ENCODE measurements at places on chromosomes 1 and 21.

DNA sequence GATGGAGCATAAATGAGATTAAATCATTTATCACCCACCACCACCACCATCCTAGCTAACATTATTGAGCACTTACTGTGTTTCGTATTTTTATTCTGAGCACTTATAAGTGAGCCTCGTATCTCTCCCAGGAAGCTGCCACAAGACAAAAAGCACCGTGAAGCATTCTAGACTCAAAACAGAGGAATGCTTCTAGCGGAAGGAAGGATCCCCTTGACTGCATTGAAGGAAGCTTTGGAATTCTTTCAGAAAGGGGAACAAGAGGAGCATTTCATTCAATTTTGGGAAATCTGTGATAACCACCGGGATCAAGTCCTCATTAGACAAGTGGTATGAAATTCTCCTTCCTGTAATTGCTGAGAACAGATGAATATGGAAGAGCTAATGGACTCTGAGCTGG is 66.3 kb downstream of the PTPN14 start:
- DNase-seq, result no peak

- no peak for DNase-seq
Measured at GRCh38 chr21:34707876-34708325, 39.1 kb downstream of the CLIC6 start.

DNA sequence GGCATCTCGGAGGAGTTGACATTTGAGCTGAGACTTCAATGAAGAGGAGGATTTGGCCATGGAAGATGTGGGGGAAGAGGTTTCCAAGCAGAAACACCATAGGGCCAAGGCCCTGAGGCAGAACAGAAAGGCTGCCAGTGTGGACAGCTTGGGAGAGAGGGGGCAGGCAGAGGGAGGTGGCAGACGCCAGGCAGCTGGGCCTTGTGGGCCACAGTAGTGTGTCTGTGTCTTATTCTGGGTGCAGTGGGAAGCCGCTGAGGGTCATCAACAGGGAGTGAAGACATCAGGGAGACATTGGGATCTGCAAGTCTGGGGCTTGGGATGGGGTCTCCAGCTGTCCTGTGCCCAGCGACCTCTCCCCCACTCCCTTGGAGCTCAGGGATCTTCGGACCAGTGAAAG is 96.8 kb downstream of the LACTBL1 start:
- no peak for DNase-seq

- no peak for DNase-seq
Measured at GRCh38 chr1:53120659-53121058, 21.8 kb downstream of the SLC1A7 start.

DNA sequence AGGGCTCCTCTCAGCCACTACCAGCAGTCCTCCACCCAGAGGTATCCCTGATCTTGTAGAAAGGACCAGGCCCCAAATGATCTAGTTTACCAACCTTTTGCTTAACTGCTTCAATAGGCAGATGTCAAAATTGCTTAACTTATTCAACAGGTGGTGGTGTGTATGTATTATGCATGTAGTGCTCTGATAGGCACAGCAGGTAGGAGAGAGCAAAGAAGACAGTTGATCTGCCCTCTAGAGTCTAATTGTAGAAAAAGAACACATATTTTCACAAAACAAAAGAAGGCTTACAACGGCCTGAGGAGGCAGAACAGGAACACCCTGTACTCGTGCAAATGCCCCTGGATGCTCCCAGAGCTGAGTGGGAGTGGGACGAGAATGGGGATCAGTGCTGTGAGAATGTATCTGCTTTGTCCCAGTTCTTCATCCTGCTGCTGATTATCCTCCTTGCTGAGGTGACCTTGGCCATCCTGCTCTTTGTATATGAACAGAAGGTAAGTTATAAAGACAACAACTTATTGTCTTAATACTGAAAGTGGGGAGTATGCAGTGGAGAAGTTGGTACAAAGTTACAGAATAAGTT is 21.1 kb downstream of the CD53 start:
- DNase-seq, result no peak

DNA sequence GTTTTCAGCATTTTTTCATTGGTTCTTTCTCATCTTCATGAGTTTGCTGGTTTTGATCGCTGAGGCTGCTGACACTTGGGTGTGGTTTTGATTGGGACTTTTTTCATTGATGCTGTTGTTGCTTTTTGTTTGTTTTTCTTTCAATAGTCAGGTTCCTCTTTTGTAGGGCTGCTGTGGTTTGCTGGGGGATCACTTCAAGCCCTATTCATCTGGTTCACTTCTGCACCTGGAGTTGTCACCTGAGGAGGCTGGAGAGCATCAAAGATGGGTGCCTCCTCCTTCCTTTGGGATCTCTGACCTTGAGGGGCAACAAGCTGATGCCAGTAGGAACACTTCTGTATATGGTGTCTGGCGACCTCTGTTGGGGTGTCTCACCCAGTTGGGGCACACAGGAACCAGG is 1279.9 kb upstream of the TMPRSS15 start:
- DNase-seq, result no peak

DNA sequence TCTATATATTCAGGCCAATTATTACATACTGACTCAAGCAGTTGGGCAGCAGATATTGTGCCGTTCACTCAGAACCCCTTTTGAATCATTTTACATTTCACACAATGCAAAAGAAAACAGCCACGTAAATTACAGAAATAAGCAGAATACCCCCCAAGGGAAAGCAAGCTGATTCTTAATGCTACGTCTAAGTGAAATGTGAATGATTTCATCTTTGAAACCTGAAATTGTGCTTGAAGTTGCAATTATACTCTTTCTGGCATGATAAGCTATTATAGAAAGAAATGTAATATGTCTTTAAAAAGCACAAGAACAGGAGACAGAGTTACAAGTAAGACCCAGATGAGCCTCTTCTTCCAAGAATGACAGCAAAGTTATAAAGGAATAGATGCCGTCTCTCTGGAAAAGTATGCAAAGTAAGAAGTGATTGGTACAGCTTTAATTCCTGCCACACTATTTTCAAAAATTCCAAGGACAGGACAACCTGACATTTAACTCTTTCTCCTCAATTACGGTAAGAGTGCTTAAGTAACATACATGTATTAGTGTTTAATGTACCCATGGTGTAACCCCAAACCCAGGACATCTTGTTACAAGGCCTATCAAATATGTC is 891.5 kb upstream of the ADGRL2 start:
- DNase-seq, result no peak

Data from adipocyte (in vitro differentiated cells).